ENCODE measurements at places on chromosomes 5 and 9. TPM values are rescaled to one million over a fixed set of nuclear protein-coding genes. Genes with fewer than 3 reads are reported as not detected.

DNA sequence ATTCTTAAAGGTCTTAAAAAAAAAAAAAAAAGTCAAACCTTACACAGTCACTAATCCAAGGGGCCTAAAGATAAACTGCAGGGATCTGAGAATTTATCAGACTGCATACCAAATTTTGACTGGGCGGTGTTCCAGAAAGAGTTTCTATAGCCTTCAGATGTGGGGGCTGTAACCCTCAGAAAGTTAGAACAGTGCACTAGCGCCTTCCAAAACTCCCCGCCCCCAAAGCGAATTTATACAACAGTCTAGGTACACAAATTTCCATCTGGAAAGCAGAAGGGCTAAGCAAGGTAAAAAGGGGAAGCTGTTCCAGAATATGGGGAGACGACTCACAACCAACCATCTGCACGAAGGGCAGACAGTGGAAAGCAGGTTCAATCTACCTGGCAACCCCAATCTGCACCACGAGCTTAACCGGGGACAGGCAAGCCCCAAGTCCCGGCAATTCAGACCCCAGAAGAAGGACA, 813 bp downstream of the ERMP1 start:
- no peaks in the 10 kb centered on the region for H3K27me3 ChIP-seq
- peaks cover 35% of the 10 kb centered on the region for H3K4me1 ChIP-seq

- DNase-seq = no peak
- no peak overlapping the region for H3K27ac ChIP-seq
- H3K36me3 ChIP-seq = peaks cover 72% of the 10 kb centered on the region
These were observed 2.4 kb downstream of the ANAPC2 start for GRCh38 chr9:137185921-137186320.

DNA sequence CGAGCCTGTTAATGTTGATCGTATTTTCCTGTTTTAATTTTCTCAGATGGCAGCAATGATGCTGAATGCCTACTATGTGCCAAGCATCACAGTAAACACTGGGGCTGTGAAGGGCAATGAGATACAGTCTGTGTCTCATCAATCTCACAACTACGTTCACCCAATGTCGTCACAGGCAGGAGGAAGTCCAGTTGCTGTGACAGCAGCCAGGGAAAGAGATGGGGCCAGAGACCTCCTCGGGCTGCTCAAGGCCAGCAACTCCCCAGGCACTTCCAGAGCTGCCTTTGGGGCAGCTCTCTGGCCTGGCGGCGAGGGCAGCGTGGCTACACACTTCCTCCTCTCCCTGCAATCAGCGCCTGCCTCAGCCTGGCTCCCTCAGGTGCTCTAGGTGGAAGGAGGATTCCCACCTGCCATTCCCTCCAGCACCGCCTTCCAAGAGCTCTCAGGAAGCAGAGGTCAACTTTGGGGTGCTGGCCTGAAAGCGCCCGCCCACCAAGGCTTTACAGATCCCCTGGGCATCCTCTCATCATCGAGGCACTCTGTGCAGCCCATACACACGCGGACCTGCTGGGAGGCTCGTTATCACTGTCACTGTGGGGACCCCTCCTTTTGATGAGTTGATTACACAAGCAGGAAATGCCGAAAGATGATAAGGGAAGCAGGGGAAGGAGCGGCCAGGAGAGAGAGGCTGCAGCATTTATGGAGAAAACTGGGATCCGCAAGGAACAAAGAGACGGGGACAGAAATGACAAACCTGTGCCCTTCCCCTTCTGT, 159.2 kb downstream of the ZDHHC21 start:
- H3K27me3 ChIP-seq = peaks cover 20% of the 10 kb centered on the region
- H3K4me3 ChIP-seq = no peak overlapping the region
- no peak overlapping the region for H3K27ac ChIP-seq
- no peak for DNase-seq
- H3K36me3 ChIP-seq = no peaks in the 10 kb centered on the region
- H3K4me1 ChIP-seq = peaks cover 2% of the 10 kb centered on the region

- DNase-seq = peak; percentile 29
- H3K27me3 ChIP-seq = peaks cover 19% of the 10 kb centered on the region
- no peak overlapping the region for H3K27ac ChIP-seq
- H3K4me1 ChIP-seq = peaks cover 2% of the 10 kb centered on the region
- H3K36me3 ChIP-seq = no peaks in the 10 kb centered on the region
- H3K4me3 ChIP-seq = no peak overlapping the region
These were observed 74.7 kb downstream of the FGF1 start for GRCh38 chr5:142611154-142611553.

DNA sequence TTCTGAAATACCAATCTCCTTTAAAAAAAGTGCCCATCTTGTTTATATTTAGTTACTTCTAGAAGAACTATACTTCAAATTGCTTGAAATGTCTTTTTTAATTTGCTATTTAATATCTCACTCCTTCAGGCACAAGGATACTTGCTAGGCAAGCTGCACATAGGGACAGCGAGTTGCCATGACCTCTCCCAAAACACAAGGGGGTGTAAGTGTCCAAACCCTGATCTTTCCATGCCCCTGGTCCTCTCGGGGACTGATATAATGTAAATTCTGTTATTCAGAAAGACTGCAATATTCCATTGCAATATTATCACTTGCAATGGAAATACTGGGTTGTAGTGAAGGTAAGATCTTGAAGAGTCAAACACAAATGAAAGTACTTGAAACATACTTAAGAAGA, 480.4 kb downstream of the CETN3 start:
- H3K27me3 ChIP-seq = no peaks in the 10 kb centered on the region
- no peak for DNase-seq
- no peak overlapping the region for H3K4me3 ChIP-seq
- H3K36me3 ChIP-seq = no peaks in the 10 kb centered on the region
- no peak overlapping the region for H3K27ac ChIP-seq
- peaks cover 42% of the 10 kb centered on the region for H3K4me1 ChIP-seq

DNA sequence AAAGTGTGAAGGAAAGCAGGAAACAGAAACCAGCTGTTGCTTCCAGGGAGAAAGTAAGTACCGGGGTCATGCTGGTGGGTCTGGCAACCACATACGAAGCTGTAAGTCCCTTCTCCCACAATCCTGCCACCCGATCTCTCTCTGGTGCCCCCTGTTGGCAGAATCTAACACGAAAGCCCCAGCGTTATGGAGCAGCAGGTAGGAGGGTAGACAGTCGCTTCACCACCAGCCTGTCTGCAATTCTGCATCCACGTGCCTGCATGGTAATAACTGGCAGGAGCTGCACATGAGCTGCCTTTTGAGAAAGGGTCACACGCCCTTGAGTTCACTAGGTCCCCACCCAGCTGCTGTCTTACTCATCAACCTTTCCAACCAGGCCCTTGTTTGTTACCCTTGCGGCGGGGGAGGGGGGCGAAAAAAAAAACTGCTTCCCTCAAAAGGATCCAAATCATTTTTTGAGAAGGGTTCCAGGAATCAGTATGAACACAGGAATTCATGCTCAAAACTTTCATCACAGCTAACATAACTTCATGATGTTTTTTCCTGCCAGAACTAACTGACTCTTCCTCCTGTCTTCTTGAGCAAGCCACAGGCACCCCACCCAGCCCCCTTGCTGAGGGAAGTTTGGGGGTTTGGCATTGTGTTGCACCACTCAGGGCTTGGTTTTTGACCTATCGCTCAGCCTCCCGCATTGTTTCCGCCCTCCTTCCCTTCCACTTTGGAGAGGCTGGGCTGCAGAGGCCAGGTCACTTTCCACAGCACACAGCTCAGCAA, 19.6 kb upstream of the TMEM252 start:
- no peak overlapping the region for H3K27ac ChIP-seq
- H3K36me3 ChIP-seq = no peaks in the 10 kb centered on the region
- DNase-seq = peak; percentile 36
- H3K4me1 ChIP-seq = peaks cover 18% of the 10 kb centered on the region
- peak overlapping the region; percentile 53 for H3K4me3 ChIP-seq

The PCDH1 gene
- not detected for total RNA-seq

GRCh38 chr9:107742531-107743309, 253.2 kb upstream of the KLF4 start:
- H3K4me3 ChIP-seq = no peak overlapping the region
- H3K4me1 ChIP-seq = no peaks in the 10 kb centered on the region
- H3K27me3 ChIP-seq = peaks cover 2% of the 10 kb centered on the region
- no peak overlapping the region for H3K27ac ChIP-seq
- no peaks in the 10 kb centered on the region for H3K36me3 ChIP-seq

DNA sequence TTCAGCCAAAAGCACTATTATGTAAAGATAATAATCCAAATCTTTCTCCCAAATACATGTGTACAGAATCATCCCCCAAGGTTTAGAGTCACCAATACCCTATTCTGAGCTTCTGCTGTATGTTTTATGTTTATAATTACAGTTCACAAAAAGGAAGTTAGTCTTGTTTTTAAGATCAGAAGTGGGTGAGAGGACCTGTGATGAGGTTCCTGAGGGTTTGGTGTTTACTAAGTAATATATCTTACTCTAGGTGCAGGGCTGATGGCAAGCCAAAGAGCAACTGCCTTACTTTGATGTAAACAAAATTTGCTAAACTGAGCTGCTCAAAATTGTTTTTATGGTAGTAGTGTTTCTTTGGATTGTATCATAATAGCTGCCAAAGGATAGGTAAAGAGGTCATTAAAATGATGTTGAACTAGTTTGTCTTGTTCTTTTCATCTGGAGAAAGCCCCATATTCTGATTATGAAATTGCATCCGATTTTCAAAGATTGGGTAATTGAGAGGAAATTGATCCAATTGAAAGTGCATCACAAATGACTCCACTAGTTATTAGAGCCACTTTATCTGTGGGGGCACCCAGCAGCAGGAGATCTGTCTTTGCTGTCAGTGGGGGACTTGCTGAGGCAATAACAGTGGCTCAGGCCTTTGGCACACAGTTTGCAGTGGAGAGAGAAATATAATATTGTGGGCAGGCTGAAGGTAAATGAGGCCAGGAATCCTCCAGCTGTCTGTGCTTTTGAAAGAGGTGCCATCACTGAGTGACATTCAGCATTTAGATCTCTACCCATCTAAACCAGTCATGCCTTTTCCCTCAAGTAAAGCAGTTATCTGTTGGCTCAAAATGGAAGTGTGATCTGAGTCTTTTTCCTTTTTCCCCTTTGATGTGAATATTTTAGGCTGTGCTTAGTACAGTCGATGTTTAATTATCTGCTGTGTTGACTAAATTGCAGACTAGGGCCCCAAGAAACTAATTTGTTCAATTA, 14.1 kb downstream of the TRIM32 start:
- no peak overlapping the region for H3K27ac ChIP-seq
- H3K4me3 ChIP-seq = no peak overlapping the region
- DNase-seq = no peak
- H3K36me3 ChIP-seq = peaks cover 41% of the 10 kb centered on the region
- H3K27me3 ChIP-seq = no peaks in the 10 kb centered on the region

GRCh38 chr9:112360047-112360804, 19.7 kb upstream of the HSDL2 start:
- H3K4me1 ChIP-seq = peaks cover 2% of the 10 kb centered on the region
- no peak overlapping the region for H3K27ac ChIP-seq
- no peak for DNase-seq
- H3K4me3 ChIP-seq = no peak overlapping the region
- no peaks in the 10 kb centered on the region for H3K27me3 ChIP-seq

DNA sequence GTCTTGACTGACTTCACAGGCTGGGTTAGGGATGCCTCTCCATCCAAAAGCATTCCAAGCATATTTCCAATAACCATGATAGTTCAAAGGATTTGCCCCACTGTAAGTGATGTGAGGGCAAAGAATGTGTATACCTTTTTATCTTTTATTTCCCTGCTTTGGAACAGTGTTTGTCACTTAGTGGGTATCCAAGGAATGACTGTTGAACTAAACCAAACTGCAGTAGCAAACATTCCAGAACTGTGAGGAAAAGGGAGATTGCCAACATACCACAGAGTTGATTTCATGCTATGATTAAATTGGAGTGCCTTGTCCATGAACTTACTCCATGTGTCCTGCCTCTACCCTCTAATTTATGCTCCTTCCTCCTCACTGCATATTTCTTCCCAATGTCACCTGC, 400.0 kb downstream of the KIAA0825 start:
- H3K27me3 ChIP-seq = no peaks in the 10 kb centered on the region
- no peaks in the 10 kb centered on the region for H3K36me3 ChIP-seq
- H3K4me1 ChIP-seq = no peaks in the 10 kb centered on the region
- no peak overlapping the region for H3K4me3 ChIP-seq
- H3K27ac ChIP-seq = no peak overlapping the region
- no peak for DNase-seq

DNA sequence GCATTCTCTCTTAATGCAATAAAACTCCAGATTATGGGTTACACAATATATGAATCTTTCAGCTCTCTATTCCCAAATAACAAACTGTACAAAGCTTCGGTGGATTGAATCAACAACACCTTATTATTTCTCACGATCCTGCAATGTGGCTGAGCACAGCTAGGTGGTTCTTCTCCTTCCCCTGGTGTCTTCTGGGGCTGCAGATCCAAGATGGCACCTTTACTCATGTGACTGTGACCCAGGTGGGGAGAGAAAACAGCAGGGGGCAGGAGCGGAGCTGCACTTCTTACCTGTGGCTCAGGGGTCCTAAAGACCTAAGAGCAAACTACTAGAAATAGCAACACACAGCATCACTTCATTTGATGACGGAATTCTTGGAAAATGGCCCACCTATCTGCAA, 233.1 kb downstream of the IRX1 start:
- no peak overlapping the region for H3K27ac ChIP-seq
- H3K4me1 ChIP-seq = no peaks in the 10 kb centered on the region
- no peak for DNase-seq
- H3K36me3 ChIP-seq = no peaks in the 10 kb centered on the region

The WNT8A gene
- total RNA-seq = not detected

DNA sequence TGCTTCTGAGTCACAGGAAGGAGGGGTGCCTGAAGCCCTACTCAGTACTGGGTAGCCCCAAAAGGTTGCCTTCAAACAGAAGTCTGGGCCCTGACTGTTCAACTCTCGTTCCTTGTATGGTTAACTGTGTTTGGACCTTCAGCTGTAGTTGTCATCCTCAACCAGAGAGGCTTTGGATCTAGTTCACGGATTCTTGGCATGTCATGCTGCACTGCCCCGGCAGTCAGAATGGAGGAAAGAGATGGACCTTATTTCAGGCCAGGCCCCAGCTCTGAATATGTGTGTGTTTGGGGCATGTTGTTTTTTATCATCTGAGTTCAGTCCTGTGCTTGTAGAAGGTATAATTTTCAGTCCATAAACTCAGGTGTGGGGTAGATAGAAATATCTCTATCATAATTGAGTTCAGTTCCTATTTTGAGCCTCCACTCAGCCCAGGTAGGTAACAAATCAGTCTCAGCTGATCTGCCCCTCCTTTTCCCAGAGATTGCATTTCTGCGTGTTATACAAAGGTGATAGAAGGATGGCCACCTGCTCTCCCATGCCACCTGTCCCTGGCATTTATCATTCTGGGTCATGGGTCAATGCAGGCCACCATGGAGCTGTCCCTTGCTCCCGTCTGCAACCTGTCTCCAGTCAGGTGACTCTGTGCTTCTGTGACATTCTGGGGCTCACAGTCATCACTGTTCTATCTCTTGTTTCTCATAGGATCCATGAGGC, 127.5 kb upstream of the CPEB4 start:
- no peaks in the 10 kb centered on the region for H3K36me3 ChIP-seq
- H3K27me3 ChIP-seq = peaks cover 6% of the 10 kb centered on the region
- H3K27ac ChIP-seq = no peak overlapping the region
- H3K4me1 ChIP-seq = peaks cover 17% of the 10 kb centered on the region

The FCHO2 gene
- total RNA-seq = 3.2 TPM

The C5orf58 gene
- total RNA-seq = not detected

GRCh38 chr9:69760278-69760610, 433 bp upstream of the PTAR1 start:
- no peaks in the 10 kb centered on the region for H3K27me3 ChIP-seq
- DNase-seq = no peak
